Keratinocyte (primary cell): ENCODE measurements at places on chromosomes 7 and 10.

DNA sequence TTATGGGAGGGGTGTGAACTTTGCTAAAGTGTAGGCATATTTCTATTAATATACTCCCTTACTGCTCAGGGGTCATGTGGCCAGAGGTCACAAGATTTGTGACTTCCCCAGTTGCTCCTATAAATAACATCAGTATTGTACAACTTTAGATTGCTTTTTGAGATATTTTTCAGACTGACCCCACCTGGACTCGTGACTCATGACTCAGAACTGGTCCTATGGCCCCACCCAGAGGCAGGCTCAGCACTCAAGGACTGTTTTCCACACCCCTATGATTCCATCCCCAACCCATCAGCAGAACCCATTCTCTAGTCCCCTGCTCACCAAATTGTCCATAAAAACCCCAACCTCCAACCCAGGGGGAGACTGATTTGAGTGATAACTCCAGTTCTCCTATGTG is 2.7 kb upstream of the CUL2 start:
- no peaks in the 10 kb centered on the region for H3K27me3 ChIP-seq
- H3K4me3 ChIP-seq: no peak overlapping the region
- H3K27ac ChIP-seq: no peak overlapping the region
- no peaks in the 10 kb centered on the region for H3K36me3 ChIP-seq
- H3K4me1 ChIP-seq: peaks cover 10% of the 10 kb centered on the region

DNA sequence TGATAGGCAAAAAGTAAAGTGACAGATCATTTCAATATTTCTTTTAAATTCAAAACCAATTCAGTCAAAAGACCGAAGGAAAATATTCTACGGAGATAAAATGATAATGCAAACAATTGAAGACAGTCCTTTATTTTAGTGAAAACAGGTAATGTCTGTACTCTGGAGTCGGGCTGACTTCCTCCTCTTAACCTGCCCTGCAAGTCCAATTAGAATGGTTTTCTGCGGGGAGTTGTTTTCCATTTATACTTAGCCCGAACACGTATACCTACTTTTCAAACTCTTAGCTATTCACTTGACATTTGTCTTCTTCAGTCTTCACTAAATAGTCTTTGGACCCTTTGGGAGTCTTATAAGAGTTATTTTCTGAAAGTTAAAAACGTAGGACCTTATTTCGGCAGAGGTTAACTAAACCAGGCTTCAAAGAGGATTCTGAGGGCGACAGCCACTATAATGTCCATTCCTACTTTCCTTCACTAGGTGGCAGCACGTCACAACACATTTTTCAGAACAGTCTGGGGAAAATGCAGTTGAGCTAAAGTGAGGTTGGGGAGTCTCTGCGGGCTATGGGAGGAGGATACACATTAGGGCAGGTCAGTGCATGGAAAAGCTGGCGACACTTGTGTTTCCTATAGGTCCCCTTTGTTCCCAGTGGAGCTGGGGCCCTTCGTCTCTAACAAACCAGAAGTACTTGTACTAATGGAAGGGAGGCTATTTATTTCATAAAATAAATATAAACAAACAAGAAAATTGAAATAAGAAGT is 472.0 kb downstream of the KCNMA1 start:
- no peaks in the 10 kb centered on the region for H3K36me3 ChIP-seq
- peaks cover 35% of the 10 kb centered on the region for H3K4me1 ChIP-seq
- H3K4me3 ChIP-seq: no peak overlapping the region
- peak overlapping the region; percentile 83 for H3K27ac ChIP-seq
- DNase-seq: no peak

DNA sequence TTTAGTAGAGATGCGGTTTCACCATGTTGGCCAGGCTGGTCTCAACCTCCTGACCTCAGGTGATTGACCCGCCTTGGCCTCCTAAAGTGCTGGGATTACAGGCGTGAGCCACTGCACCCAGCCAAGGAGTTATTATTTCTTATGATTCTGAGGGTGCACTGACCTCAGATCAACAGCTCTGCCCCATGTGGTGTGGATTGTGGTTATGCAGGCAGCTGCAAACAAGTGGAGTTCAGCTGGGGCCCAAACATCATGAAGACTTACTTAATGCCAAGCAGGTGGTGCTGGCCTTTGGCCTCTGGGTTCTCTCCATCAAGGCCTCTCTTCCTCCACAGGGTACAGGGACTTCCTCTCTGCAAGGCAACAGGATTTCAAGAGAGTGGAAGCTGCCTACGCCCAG is 45.1 kb upstream of the OPTN start:
- H3K27me3 ChIP-seq: no peaks in the 10 kb centered on the region
- no peak overlapping the region for H3K27ac ChIP-seq
- no peaks in the 10 kb centered on the region for H3K36me3 ChIP-seq

GRCh38 chr7:44801890-44802289 is 5.4 kb downstream of the PPIA start:
- no peak overlapping the region for H3K4me3 ChIP-seq
- DNase-seq: peak; percentile 71
- peaks cover 20% of the 10 kb centered on the region for H3K36me3 ChIP-seq
- H3K4me1 ChIP-seq: peaks cover 23% of the 10 kb centered on the region
- peak overlapping the region; percentile 64 for H3K27ac ChIP-seq
- H3K27me3 ChIP-seq: no peaks in the 10 kb centered on the region

GRCh38 chr10:3071405-3072198 is 4.3 kb downstream of the PFKP start:
- H3K4me3 ChIP-seq: no peak overlapping the region
- no peak overlapping the region for H3K27ac ChIP-seq
- peaks cover 3% of the 10 kb centered on the region for H3K27me3 ChIP-seq
- H3K4me1 ChIP-seq: peaks cover 45% of the 10 kb centered on the region
- peak; percentile 88 for DNase-seq
- H3K36me3 ChIP-seq: peaks cover 32% of the 10 kb centered on the region

- H3K27me3 ChIP-seq: no peaks in the 10 kb centered on the region
- no peak overlapping the region for H3K4me3 ChIP-seq
- DNase-seq: peak; percentile 32
- H3K36me3 ChIP-seq: no peaks in the 10 kb centered on the region
- peaks cover 5% of the 10 kb centered on the region for H3K4me1 ChIP-seq
Measured at GRCh38 chr10:98636921-98637329, 190.2 kb upstream of the HPS1 start.

DNA sequence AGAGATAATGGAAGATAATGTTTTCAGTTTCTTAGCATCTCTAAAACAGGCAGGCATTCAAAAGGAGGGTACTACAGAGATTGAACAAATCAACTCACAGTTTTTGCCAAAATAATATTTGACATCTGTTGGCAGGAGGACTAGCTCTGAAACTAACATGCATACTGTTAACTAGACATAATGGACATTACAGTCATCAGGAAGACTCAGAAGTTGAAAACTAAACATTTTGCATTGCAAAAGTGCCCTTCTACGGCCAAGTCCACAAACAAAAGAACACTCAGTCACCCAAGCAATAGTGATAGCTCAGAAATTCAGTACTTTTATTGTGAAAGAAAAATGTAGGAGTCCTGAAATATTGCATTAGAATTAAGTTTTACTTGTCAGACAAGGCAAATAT is 399.0 kb downstream of the HGF start:
- H3K4me1 ChIP-seq: no peaks in the 10 kb centered on the region
- no peak overlapping the region for H3K4me3 ChIP-seq
- no peaks in the 10 kb centered on the region for H3K36me3 ChIP-seq
- H3K27me3 ChIP-seq: no peaks in the 10 kb centered on the region
- DNase-seq: no peak

- no peak for DNase-seq
- no peaks in the 10 kb centered on the region for H3K36me3 ChIP-seq
- no peak overlapping the region for H3K4me3 ChIP-seq
- no peaks in the 10 kb centered on the region for H3K4me1 ChIP-seq
Measured at GRCh38 chr10:131215776-131216175, 95.7 kb downstream of the TCERG1L start.

DNA sequence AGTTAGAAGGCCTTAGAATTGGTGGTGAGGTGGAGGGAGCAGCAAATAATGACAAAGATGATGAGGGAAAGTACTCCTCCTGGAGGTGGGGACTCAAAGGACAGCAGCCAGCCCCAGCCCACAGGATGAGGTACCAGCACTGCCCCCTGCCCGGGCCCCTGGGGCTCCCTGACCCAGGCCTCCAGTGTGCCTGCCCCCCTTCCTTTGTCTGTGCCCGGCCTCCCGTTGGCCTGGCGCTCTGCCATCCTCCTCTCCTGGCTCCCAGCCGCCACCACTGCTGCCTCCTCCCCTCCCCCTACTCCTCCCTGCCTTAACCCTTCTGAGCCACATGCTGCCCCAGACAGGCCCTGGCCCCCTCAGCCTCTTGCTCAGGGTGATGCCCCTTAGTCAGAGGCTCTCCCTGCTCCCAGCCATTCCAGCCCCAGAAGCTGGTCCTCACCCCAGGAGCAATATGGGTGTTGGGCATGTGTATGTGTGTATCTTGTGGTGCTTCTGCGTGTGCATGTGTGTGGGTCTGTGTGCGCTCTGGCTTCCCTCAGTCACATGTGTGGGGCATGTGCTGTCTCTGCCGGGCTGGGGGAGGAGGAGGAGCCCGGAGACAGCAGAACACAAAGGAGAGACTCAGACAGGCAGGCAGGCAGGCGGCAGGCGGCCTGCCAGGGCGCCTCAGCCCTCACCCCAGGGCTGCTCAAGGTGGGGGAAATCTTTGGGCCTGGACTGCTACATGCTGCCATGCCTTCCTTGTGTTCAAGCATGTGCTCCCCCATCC is 2.6 kb downstream of the LDB1 start:
- DNase-seq: peak; percentile 65
- H3K27ac ChIP-seq: peak overlapping the region; percentile 87
- no peaks in the 10 kb centered on the region for H3K36me3 ChIP-seq
- peaks cover 67% of the 10 kb centered on the region for H3K4me1 ChIP-seq
- peak overlapping the region; percentile 9 for H3K4me3 ChIP-seq

DNA sequence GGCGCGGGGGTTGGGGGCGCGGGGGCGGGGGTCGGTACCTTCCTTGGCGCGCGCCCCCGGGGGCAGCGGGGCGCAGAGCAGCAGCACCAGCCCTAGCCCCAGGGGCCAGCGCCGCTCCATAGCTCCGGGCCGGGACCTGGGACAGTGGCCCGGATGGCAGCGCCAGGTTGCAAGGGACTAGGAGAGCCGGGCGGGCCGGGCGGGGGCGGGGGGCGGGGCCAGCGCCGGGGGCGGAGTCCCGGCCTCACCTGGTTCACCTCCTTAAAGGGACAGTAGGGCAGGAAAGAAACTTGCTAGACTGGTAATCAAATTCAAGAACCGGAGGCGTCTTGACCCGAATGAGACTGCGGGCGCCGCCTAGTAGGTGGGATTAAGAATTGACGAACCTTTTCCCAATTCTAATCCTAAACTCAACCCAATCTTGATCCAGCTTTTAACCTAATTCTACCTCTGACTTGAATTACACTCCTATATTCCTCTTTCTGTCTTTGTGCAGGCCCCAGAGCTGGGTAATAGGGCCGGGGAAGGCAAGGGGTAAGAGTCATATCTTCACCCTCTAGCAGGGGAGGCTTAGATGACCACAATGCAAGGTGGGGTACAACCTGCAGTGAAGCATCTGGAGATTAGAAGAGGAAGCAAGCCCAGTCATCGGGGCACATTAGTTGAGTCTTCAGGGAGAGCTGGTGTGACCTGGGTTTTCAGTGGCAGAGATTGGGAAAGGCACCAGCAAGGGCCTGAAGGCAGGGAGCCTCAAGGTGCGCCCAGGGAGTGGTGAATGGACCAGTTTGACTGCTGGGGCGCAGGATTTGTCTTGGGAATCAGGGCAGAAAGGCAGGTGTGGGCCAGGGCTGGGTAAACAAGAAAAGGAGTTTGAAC is at the start of gene EPHA1:
EPHA1 (minus strand) TSS at position 171 of the 876 bp plus-strand sequence; CDS start at position 120, 51 bp downstream.
- peak within 1 kb of the TSS; percentile 33 for H3K27ac ChIP-seq
- no peaks in the 10 kb centered on the region for H3K27me3 ChIP-seq
- peaks cover 24% of the 10 kb centered on the region for H3K4me1 ChIP-seq

DNA sequence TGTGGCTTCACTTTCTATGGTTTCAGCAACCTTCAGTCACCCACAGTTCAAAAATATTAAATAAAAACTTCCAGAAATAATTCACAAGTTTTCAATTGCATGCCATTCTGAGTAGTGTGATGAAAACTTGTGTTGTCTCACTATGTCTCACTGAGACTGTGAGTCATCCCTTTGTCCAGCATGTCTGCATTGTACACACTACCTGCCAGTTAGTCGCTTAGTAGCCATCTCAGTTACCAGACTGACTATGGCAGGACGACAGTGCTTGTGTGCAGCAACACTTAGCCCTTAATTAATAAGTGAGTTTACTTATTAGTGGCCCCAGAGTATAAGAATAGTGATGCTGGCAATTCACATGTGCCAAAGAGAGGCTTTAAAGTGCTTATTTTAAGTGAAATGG is 22.5 kb downstream of the CCDC186 start:
- H3K27ac ChIP-seq: peak overlapping the region; percentile 71
- no peak overlapping the region for H3K4me3 ChIP-seq
- peaks cover 19% of the 10 kb centered on the region for H3K4me1 ChIP-seq
- H3K36me3 ChIP-seq: peaks cover 2% of the 10 kb centered on the region

- DNase-seq: no peak
- no peak overlapping the region for H3K27ac ChIP-seq
- H3K27me3 ChIP-seq: no peaks in the 10 kb centered on the region
Measured at GRCh38 chr7:132103718-132104117, 472.6 kb downstream of the PLXNA4 start.

- no peaks in the 10 kb centered on the region for H3K4me1 ChIP-seq
- no peaks in the 10 kb centered on the region for H3K36me3 ChIP-seq
- no peak for DNase-seq
- H3K27me3 ChIP-seq: no peaks in the 10 kb centered on the region
- no peak overlapping the region for H3K4me3 ChIP-seq
- no peak overlapping the region for H3K27ac ChIP-seq
Measured at GRCh38 chr10:128097783-128098182, 28.4 kb downstream of the MKI67 start.

DNA sequence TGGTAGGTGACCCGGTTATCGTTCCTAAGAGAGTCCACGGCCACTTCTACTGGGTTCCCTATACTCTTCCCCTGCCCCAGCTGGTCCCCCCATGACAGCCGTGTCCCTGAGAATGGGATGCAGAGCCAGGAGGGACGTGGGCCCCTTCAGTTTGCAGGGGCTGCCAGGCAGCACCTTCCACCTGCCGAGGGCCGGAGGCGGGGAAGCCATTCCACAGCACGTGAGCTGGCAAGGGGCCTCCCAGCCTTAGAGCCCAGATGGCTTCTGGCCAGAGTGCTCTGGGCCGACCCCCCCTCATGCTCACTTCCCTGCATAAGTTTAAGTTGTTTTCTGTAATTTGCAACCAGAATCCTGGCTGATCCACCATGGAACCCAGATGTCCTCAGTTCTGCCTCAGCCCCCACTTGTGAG is 39.0 kb downstream of the DIP2C start:
- no peak for DNase-seq
- no peaks in the 10 kb centered on the region for H3K4me1 ChIP-seq
- no peaks in the 10 kb centered on the region for H3K36me3 ChIP-seq
- no peak overlapping the region for H3K4me3 ChIP-seq
- H3K27ac ChIP-seq: no peak overlapping the region
- H3K27me3 ChIP-seq: no peaks in the 10 kb centered on the region

- H3K4me3 ChIP-seq: no peak overlapping the region
- H3K27ac ChIP-seq: no peak overlapping the region
Measured at GRCh38 chr7:158406801-158407200, 180.8 kb downstream of the PTPRN2 start.

- DNase-seq: no peak
- H3K36me3 ChIP-seq: peaks cover 35% of the 10 kb centered on the region
- H3K27ac ChIP-seq: no peak overlapping the region
- H3K4me3 ChIP-seq: no peak overlapping the region
Measured at GRCh38 chr10:97452352-97452751, 6.4 kb downstream of the ZDHHC16 start.
